NCI-H1092 treated with DMSO at 0.1 percent for 48 hours (cell line): ENCODE measurements at places on chromosomes 12 and 14.

DNA sequence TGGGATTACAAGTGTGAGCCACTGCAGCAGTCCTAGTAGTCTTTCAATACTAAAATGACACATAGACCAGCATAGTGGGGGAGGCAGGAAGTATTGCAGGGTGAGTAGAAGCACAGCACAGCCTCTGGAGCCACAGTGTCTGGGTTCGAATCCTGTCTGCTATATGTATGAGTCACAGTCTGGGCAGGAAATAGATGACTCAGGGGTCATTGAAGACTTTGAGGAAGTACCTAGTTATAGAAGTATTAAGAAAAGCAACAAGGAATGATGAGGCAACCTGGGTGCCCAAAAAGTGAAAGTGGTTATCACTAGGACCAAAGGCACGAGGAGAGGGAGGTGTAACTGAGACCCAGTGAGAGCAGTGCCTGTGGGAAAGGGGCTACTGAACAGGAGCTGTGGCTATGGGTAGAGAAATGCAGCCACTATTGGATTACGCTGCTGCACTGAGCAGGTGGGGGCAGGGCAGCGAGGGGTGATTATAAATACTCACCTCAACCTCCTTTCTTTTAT, 124.0 kb downstream of the PDE3A start:
- no peak for DNase-seq

GRCh38 chr12:131137836-131138637, 184.3 kb downstream of the ADGRD1 start:
- no peak for DNase-seq

DNA sequence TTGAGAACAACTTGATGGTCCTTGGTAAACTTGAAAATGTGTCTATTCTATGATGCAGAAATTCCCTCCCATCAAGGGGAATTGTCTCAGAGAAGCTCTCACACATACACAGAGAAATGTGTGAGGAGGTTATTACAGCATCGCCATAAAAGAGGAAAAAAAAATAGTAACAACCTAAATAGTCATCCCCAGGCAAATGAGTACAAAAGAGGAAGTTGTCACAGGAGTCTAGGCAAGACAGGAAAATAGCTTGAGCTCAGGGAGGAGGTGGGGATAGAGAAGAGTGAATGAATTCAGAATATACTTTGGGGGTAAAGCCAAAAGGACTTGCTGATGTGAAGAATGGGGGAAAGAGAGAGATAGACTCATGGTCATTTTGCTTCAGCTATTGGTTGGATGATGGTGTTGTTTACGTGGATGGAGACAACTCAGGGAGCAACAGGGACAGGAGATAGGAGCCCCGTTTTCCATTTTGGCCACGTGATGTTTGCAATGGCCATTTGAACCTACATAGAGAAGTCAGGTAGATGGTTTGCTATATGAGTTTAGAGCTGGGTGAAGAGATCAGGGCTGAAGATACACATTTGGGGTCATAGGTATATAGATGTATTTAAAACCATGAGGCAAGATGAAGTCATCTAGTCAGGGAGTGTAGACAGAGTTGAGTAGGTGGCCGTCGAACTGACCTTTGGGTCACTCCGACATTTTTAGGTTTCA, 20.3 kb downstream of the LRRC74A start:
- DNase-seq, result no peak

DNA sequence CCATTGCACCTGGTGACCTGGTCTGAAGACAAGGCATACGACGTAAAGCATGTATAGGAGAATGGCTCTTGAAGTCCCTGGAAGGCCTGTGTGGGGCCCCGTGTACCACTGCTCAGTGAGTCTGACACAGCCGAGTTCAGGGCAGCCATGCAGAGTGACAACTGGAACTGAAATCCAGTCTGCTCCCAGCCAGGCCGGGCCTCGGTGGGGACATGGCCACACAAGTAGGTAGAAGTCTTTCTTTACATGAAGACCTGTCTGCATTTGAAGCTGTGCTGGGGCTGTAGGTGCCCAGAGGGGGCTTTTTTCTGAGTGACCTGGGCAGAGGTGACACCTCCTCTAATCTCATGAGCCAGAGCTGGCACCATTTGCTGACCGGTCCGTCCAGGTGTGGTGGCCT, 35.7 kb downstream of the ADGRD1 start:
- DNase-seq, result no peak

GRCh38 chr12:51847643-51848325, 734 bp downstream of the FIGNL2 start:
- DNase-seq, result no peak

DNA sequence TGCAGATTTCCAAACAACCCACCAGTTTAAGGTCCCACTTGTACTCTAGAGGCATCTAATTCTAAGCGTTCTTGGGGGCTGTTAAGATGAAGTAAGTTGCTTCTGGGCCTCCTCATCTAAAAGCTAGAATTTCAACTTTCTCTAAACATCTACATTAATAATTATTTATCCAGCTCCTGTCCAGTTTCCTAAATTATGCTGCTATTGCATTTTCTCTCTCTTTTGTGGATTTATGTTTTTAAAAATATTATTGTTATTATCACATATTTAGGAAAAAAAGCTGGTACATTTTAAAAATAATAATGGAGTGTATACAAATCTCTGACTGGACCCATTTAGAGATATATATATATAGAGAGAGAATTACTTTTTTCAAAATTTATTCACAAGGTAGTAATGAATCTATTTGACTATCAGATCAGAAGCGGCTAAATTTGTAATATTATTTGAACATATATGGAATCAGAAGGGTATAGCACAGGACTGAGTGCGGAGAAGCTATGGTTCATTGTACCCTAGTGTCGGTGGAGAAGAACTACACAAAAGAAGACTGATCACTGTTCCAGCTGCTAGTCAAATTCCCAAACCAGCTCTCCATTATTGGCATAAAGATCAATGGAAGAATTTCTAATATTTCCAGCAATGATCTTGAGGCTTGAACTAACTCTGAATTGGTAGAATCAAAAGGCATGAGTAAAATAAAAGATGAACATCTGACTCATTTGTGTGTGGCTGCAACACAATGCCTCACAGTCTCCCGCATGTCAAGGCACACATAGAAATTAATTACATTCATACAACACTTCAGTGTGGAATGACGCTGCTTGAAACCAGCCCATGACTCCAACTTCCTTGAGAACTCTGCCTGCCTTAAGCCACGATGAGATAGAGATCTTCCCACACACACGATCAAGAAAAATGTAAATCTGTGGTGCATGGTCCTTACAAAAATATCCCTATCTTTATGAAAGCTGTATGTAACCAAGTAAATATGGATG, 433.4 kb upstream of the OR4E1 start:
- no peak for DNase-seq

- DNase-seq, result peak; percentile 95
Measured at GRCh38 chr14:80354860-80355581, 143.7 kb upstream of the DIO2 start.

DNA sequence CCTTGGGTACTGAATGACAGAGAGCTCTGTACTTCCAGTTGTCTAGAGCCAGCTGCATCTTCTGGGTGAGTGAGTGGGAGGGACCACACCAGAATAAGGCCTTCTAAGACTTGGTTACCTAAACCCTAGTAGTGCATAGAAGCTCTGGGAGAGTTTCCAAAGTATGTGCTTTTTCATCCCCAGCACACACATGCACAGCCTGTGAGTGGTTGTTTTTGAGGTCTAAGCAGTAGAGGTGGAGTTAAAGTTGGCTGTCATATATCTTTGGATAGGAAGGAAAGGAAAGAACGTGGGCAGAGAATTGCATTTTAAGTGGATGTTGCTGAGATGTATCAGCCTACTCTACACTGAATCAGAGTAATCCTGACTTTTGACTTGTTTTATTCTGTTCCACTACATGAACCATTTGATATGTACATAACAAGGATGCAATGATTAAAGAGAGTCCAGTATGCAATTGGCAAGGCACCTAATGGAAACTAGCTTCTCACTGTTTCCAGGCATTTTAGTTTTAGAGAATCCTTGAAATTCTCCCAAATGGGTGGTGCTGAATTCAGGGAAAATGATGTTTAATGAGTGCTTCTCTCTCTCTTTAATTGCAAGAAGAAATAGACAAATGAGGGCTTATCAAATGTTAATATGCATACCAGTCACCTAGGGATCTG, 51.8 kb upstream of the PRICKLE1 start:
- no peak for DNase-seq

GRCh38 chr14:93160353-93160801, 24.3 kb downstream of the MOAP1 start:
- DNase-seq, result peak; percentile 10

DNA sequence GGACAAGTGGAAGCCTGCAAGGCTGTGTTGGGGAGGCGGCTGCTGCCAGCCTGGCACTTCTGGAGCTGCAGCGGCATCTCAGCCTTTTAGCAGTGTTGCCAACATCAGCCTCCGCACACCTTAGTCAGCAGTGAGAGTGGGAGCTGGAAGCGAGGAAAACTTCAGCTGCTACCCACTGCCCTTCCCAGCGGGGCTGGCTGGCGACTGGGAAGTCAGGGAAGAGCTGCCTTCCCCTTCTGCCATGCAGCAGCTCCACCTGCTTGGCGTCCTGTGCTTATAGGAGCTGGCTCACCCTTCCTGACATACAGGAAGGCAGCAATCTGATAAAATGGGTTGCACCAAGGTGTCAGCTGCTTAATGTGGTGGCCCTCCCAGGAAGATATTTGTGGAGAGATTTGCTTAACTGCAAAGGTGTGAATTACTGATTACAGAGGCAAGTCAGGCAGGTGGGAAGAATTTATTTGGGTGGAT, 15.4 kb upstream of the PLEKHG3 start:
- no peak for DNase-seq

GRCh38 chr14:50359631-50360030, 37.0 kb downstream of the CDKL1 start:
- DNase-seq, result no peak

DNA sequence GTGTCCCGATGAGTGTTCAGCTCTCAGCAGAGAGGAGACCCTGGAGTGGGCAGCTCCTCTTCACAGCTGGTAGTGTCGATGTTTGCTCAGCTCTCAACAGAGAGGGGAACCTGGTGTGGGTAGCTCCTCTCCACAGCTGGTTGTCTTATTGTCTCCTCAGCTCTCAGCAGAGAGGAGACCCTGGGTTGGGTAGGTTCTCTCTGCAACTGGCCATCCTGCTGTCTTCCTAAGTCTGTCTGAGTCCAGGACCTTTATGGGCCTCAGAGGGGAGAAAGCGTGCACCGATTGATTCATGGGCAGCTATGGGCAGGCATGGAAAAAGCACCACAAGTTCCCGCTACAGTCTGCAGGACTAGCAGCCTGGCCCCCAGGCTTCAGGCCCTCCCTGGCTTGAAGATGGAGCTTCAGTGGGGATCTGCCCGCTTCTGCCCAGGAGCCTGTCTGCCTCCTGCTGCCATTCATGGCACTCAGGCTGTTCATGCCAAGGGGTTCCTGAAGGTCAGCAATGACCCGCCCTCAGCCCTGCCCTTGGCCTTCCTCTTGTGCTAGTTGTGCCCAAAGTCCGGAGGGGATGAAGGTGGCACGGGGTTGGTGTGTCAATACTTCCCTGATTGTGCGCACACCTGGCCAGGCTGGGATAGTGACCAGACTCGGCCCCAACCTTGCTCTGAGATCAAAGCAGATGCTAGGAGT, 224.2 kb downstream of the KCNC2 start:
- no peak for DNase-seq

GRCh38 chr12:53483979-53484377, 15.3 kb downstream of the MAP3K12 start:
- no peak for DNase-seq
